Posterior cingulate gyrus (tissue), 11 donors: ENCODE measurements at places on chromosomes 5 and 9.

DNA sequence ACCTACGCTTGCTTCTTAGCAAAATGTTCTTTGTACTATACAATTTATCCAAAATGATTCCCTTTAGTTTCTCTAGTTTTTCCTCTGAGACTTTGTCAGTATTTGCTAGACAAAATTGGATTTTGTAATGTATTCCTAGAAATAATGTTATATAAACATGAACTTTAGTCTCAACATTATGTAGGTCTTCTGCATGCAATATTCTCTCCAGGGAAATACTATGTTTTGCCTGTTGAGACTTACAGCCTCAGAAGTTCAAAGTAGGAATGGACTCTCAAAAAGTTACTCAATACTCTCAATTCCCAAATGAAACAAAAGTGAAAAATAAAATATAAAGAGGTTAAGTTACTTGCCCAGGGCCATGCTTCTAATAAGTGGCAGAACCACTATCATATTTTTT, 24.8 kb upstream of the SMC2 start:
- no peak for DNase-seq

- DNase-seq: no peak
Measured at GRCh38 chr5:73199671-73200070, 26.7 kb downstream of the TMEM174 start.

DNA sequence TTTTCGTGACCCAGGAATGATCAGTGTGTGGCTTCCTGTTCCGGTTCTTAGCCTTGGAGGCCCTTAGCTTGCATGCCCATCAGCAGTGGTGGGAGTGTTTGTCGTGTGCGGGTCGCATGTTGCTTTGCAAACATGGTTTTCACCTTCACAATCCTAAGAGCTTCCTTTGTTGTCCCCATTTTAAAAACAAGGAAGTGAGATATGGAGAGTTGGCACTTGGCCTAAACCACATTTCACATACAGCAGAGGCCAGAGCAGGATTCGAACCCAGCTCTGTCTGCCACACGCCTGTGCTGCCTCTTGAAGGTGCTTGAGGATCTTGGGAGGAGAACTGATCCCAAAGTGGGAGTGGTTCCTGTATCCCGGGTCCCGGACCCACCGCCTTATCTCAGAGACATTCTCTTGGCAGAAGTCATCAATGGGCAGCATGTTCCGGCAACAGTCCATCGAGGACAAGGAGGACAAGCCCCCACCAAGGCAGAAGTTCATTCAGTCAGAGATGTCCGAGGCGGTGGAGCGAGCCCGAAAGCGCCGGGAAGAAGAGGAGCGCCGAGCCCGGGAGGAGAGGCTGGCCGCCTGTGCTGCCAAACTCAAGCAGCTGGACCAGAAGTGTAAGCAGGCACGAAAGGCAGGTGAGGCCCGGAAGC, 38.2 kb upstream of the POMT1 start:
- no peak for DNase-seq

DNA sequence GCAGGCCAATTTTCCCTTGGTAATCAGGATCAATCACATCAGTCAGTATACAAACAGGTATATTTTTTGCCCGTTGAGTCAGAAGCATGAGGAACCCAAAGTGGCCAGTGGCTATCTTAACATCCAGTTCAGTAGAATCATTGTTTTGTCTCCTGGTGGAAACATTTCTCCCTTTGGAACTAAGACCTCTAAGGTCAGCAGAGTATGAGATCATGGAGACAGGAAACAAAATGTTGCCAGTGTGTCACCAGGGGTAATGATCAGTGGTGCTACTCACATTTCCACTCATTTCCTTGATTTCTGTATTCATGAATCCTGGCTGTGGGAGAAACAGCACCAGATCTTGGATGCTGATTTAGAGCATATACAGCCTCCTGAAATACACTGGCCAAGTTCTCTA, 553.0 kb downstream of the CSNK1G3 start:
- DNase-seq: no peak

GRCh38 chr5:93107141-93107540, 473.9 kb downstream of the NR2F1-AS1 start:
- no peak for DNase-seq

DNA sequence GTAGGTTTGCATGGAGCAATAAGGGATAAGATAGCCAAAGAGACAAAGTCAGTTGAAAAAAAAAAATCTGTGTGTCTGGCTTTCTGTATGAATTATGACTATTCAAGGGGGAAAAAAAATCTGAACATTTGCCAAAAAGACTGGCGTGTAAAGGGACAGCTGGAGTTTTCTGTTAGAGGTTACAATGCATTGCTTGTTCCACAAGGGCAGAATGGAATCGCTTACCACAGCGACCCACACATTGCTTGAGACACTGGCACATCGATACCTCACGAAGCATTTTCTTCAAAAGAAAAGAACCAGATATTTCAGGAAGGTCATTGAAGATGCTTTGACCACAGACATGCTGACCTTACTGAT, 327.8 kb downstream of the TMEM167A start:
- DNase-seq: no peak

- DNase-seq: no peak
Measured at GRCh38 chr5:142772446-142773293, 2.5 kb downstream of the ARHGAP26 start.

GRCh38 chr9:77953590-77953989, 78.0 kb downstream of the GNAQ start:
- DNase-seq: no peak

DNA sequence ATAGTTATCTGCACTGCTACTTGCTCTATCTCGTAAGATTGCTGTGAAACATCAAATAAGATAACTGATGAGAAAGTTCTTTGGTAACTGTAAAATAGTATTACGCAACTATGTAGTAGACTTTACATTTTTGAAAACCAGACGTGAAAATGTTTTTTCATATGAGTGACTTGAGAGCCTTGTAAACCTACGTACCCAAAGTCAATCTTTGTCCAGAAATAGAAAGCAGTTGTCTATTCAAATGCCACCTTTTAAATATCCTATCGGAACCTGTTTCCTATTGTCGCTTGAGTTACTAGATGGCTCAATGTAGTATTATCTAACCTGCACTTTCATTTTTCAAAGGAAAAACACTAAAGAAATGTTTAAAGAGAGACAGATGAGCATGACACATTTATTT, 1.6 kb downstream of the FNIP1 start:
- no peak for DNase-seq

DNA sequence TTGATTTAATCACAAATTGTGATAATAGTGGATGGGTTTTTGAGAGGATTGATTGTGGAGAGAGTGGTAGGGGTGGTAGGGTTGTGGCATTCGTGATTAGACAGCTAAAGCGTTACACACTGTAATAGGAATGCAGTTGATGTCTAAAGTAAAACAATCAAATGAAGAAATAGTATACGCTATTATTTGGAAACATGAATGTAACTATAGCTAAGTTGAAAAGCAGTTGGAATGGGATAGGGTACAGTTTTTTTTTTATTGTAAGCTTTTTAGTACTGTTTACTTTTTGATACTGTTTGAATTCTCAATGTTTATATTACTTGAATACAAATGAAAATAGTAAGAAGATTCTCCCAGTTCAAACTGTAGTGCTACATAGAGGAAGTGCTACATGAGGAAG, 51.8 kb downstream of the RANBP17 start:
- no peak for DNase-seq

GRCh38 chr5:146068977-146069779, 36.2 kb downstream of the PLAC8L1 start:
- no peak for DNase-seq

- DNase-seq: no peak
Measured at GRCh38 chr9:137250329-137251193, 525 bp upstream of the STPG3 start.

- no peak for DNase-seq
Measured at GRCh38 chr9:98993570-98993945, 49.9 kb downstream of the COL15A1 start.

- no peak for DNase-seq
Measured at GRCh38 chr5:32129074-32129598, 45.0 kb downstream of the GOLPH3 start.

DNA sequence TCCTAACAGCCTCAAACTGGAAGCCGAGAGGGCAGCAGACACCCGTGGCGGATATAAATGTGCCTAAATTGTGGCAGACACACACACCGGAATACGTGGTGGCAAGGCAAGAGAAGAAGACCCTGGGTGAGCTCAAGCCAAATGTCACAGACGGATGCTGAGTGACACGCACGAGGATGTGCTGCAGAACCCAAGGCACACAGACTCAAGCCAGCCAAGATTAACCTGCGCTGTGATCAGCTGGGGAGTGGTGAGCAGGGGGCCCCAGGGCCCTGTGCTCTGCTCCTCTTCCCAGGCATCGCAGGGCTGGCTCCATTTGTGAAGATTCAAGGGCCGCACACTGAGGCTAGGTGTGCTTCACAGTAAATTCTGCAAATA, 16.4 kb downstream of the SEMA4D start:
- no peak for DNase-seq

DNA sequence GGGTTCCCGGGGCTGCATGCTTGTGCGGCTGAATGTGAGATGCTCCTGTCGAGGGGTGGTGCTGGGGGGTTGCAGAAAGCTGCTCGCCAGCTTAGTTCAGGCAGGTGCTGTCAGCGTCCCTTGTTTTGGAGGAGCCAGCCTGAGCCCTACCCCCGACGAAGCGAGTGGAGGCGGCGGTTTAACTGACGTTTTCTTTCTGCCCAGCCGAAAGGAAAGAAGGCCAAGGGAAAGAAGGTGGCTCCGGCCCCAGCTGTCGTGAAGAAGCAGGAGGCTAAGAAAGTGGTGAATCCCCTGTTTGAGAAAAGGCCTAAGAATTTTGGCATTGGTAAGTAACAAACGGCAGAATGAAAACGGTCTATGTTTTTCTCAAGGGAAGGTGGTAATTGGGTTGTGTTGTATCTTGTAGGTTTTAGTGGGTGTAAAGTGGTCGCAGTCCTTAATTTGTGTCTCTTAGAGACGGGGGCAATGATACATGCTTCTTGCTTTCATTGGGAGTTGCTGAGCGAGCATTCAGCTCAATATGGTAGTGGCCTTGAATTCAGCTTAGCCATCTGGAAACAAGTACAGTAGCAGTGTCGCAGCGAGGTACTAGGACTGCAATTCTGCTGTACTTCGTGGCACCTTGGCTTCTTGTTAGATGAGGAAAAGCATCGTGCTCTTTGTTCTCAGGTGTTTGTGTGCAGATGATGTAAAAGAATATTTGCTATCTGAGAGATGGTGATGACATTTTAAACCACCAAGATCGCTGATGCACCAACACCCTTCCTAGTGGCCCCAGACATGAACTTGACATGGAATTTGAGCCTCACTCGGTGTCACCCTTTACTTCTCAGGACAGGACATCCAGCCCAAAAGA, 928 bp downstream of the RPL7A start:
- no peak for DNase-seq

GRCh38 chr9:93132946-93133680, 938 bp downstream of the NINJ1 start:
- DNase-seq: no peak

DNA sequence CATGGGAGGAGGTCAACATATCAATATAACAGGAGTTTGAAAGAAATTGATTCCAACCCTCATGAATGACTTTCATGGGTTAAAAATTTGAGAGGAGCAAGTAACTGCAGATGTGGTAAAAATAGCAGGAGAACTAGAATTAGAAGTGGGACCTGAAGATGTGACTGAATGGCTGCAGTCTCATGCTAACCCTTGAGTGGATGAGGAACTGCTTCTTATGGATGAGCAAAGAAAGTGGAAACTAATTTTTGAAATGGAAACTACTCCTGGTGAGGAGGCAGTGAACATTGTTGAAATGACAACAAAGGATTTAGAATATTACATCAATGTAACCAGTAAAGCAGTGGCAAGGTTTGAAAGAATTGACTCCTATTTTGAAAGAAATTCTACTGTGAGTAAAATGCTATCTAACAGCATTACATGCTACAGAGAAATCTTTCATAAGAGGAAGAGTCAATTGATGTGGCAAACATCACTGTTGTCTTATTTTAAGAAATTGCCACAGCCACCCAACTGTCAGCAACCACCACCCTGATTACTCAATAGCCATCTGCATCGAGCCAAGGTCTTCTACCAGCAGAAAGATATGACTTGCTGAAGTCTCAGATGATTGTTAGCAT, 1683.2 kb downstream of the MAT2B start:
- no peak for DNase-seq

DNA sequence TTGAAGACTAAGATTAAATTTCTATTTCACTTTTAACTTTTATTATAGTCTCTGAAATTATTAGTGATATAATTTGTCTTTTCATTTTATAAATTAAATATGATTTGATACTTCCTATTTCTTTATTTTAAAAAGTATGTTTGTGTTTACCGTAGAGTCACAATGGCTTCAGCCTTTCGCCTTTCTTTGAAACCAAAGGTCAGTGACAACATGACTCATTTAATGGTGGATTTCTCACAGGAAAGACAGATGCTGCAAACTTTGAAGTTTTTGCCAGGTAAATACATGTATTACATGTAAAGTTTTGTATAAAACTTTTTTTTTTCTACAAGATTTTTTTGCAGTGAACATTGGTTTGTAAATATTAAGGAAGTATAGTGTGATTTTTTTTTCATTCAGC, 36.4 kb downstream of the FSD1L start:
- no peak for DNase-seq

DNA sequence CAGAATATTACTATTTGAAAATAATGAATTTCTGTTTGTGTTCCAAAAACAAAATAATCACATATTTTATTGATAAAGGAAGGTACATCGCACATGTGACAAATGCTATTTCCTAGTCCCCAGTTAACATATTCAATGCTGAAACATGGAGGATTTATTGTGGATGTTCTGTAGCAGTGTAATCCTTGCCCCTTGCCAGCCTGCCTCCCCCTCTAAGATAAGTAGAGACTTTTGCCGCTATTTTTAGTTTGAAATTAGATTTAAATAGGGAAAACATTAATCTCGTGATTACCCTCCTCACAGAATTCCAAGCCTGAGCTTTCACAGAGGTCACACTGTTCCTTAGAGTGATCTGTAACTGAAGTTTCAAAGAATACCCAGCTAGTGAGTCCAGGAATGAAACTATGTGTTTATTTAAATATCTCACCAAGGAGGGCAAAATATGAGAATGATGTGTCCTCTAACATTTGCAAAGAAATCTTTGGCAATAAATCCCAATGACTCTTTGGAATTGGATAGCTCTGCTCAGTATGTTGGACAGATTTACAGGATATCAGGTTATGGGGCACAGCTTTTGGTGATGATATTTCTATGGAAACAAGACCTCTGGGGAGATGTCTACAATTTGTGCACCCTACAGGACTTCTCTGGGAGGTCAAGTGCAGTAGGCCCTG, 17.3 kb downstream of the CTXN3 start:
- no peak for DNase-seq
